ENCODE measurements at places on chromosomes 1 and 21.
A peak's percentile ranks its signal among the peaks of the same experiment; 100 is the strongest.

GRCh38 chr21:46048926-46049889, 48.7 kb upstream of the COL6A2 start:
- DNase-seq = peak; percentile 92

DNA sequence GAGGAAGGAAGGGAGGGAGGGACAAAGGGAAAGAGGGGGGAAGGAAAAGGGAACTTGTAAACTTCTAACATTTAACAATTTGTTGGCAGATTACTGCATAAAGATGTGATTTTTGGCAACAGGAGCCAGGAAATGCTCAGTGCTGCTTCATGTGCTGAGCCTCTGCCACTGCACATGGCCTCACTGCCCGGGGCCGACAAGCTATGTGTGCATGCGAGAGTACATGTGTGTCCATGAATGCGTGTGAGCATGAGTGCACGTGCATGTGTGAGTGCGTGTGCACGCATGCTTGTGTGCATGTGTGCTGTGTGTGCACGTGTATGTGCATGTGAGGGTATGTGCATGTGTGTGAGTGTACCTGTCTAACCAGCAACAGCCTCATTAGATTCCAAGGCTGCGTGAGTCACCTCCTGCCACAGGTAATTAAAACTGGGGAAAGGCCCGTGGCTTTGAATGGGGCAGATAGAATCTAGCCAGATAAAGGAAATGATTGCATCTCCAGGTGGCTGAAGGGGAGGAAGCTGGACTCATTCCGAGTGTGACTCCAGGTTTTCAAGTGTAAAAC, 41.4 kb upstream of the TSPEAR start:
- no peak for DNase-seq

DNA sequence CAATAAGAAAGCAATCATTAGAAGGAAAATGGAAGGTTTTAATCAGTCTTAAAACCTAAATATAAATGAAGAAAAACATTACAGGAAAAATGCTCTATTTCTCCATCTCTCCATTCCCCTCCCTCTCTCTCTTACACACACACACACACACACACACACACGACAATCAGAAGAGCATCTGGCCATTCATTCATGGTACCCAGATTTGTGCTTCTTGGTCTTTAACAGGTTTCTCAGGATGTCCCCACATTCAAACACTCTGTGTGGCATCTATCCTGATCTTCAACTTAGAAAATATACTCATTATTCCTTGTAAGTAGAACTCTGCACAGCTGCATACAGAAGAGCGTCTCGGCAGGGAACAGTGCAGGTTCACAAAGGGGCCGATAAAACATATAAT, 779 bp downstream of the LRRC40 start:
- no peak for DNase-seq

DNA sequence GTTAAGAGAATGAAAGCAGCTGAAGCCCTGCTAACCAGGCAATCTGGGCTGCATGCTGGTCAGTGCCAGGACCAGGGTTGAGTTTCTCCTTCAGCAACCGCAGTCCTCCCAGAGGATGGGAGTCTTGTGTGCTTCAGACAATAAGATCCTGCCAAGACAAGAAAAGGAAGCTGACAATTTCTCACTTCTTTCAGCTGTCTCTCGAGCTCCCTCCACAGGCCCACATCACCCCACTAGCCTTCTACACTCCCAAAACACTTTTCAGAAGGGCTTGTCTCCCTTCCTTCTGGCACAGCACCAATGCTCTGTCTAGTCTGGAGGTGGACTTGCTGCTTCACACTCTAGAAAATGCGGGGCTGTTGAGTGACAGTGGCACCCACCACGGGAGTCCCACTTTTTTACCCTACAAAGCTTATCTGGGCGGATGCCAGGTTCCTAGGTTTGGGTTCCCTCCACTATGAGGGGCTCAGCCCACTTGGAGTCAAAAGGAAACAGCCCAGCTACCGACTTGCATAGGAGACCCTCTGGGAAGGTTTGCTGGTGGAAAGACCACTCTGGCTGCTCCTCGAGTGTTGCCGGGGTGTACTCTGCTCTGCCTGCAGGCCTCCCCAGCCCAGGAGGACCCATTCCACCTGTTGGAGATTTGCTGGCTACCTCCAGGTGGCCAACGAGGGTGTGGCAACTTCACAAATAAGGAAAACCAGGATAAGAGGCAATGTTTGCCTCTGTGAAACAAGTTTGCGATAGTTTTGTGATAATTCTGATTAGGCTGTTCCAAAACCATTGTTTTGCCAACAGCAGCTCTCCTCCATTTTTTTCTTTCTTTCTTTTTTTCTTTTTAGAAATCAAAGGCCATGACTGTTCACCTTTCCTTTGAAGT, 68.9 kb downstream of the TENT5C start:
- no peak for DNase-seq

- no peak for DNase-seq
These were observed 570.5 kb downstream of the MRPL39 start for GRCh38 chr21:25036775-25037174.

DNA sequence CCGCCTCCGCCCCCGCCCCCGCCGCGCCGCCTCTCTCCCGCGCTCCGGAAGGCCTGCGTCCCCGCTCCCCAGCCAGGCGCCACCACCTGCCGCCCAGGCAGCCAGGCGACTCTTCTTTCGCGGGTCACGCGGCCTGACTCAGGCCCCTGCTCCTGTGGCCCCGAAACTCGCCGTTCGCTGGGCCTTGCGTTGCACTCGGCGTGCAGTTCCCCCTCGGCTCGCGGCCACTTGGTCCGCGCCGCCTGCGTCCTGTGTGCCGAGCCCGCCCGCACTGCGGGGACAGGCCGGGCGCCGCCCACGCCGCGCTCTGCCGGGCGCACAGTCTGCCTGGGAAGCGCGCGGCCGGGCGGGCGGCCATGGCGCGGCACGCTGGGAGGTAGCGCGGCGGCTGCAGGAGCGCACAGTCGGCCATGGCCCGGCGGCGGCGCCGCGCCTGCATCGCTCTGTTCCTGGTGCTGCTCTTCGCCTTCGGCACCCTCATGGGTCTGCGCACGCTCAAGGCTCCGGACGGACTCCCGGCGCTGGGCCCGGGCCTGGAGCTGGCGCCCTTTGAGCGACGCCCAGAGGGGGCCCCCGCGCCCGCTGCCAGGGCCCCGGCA, at the start of gene MANEAL:
MANEAL (plus strand) TSS at position 75 of the 599 bp plus-strand sequence; CDS start at position 411, 336 bp downstream.
- DNase-seq = peak; percentile 58

DNA sequence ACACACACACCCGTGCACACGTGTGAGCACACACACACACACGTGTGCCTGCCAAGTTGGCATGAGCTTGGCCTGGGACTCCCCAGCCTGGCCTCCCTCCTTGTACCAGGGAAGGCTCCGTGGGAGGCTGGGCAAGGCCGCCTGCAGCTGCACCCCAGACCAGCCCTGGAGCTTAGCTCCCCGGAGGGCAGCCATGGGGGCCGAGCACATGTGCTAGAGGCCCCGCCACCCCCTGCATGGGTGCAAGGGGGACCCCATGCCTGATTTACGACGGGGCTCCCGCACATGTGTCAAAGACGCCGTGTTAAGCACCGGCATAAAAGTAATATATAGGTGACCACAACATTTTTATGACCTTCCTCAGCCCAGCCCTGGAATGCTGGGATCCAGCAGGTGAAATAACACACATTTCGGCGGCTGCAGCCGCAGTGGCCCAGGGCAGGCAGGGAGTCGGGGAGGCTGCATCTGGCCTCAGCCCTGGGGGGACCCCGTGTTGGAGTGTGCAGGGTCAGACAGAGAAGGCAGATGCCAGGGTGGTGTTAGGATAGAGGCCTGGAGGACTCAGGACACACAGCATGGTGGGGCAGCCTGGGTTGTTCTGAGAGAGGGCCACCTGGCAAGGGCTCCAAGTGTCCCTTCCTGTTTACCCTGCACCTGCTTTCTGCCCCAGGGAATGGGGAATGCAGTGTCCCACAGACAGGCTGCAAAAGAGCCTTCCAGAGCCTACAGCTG, 56.3 kb downstream of the WNT9A start:
- no peak for DNase-seq

DNA sequence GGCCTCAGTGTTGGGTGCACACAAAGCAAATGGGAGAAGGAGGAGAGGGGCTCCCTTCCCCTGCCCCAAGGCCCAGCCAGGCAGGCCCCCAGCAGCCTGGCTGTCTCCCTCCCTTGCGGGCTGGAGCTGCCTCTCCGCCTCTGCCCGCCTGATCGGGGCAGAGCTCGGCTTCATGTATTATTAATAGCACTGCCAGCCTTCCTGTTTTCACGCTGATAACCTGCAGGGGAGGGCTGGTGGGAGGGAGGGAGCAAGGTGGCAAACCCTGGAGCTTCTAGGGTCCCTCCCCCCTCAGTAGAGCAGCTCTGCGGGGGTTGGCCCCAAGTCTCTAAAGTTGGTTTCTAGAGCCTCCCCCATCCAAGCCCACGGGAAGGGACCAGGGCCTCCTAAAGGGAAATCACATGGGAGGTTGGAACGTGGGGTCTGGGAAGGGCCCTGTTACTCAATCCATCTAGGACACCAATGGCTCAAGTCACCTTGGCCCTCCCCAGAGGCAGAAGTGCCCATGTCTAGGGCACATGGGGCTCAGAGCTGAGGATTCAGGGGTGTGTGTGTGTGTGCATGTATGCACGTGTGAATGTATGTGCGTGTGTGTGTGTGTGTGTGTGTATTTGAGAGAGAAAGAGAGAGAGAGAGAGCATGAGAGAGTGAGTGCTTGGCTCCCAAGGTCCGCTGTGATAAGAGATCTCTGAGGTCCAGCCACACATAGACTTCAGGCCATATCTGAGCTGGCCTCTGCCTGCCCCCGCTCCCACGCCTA, 21.8 kb upstream of the POU3F1 start:
- DNase-seq = no peak

DNA sequence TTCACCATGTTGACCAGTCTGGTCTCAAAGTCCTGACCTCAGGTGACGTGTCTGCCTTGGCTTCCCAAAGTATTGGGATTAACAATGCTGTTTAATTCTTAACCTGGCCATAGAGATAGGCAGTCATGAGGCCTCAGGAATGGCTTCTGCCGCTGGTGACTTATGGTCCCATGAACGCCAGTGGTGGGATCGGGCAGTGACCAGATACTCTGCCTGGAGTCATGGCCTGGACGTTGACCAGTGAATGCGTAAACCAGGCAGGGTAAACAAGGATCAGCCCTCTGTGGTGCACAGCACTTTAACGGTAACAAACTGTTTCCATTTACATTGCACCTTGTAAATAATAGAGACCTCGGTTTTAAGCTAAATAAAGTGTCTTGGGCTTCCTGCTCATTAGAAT, 23.0 kb downstream of the MTARC1 start:
- no peak for DNase-seq

DNA sequence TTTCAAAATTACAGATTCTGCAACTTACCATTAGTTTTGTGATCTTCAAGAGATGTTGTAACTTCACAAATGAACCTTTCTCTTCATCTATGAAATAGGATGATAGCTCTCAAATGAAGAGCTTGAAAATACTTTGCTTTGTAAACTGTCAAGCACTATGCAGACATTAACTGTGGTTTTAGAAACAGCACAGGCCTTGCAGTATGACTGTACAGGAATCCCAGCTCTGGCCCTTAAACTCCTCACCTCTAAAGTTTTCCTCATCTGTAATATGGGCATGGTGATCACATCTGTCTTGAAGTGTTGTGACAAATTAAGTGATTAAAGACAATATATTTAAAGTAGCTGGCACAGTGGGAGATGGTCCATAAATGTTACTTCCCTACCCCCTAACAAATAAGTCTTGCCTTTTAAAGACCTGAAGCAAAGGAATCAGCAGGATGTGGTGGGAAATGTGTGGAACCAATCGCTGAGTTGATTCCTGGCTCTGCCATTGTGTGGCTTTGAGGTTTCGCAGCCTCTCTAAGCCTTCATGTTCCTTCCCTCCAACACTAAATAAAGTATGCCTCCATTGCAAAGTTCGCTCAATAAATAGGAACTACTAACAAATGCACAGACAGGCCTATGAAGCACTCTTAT, 5.5 kb upstream of the PTP4A2 start:
- no peak for DNase-seq

DNA sequence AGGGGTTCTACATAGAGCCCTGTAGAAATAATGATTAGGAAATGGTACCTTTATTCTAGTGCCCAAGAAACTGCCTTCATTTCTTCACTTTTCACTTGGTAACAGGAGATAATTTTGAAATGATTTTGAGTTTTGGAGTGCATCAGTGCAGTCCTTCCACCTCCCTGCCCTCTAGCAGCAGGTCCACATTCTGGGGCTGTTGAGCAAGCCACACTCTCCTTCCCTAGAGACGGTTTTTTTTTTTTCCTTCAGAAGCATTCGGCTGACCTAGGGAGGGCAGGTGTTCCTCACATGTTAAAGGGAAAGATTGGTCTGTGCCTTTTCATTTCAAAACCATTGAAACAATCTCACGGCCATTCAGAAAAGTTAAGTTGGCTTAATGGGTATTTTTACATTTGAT, 39.8 kb downstream of the SLC37A1 start:
- no peak for DNase-seq

DNA sequence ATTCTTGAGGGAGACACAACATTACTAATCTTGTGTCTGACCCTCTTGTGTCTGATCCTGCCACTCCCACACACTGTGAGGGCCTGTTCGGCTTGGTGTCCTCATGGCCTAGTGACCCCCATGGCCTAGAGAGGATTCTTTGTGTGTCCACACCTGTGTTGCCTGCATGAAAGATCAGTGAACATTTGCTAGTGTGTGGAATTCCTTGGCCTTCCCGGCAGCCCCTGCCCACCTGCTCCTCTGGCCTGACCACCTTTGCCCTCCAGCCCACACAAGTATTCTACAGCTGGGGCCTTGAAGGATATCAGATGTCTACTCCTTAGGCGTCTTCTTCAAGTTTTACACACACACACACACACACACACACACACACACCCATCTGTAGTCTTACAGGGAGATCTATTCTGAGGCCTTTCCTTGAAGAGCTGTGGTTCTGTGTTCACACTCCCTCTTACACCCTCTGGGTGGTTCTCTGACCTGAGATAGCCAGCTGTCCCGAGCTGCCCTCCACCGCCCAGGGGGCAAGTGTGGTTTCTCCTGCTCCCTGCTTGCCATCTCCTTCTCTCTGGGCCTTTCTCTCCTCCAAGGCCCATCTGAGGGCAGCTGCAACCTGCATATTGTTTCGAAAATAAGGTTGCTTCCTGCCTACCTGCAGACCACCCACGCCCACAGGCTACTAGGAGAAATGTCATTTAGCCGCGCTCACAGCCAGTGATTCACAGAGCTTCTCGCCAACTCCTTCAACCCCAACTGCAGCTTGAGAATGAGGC, 45.4 kb downstream of the CD247 start:
- no peak for DNase-seq

DNA sequence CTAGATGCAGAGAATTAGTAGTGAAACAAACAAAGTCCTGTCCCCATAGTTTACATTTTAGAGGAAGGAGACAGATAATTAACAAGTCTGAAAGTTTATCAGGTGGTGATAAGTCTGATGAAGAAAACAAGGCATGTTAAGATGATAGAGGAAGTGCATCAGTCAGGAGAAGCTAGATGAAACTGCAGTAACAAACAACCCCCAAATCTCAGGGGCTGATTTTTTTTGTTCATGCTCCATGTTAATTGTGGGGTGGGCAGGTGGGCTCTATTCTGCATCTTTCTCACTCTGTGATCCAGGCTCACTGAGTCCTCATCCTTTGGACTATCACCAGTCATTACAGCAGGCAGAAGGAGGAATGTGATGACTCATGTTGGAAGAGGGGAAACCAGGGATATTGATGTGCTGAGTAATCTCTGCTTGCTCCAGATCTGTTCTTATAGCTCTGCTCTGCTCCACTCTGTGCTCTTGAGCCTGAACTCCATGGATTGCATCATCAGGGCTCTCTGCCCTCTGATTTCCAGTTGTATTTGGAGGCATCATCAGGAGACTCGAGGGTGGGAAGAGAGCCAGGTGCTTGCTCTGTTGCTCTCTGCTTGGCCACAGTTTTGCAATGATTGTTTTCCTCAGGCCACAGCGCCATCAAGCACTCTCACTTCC, 166.9 kb downstream of the IER5 start:
- DNase-seq = no peak

GRCh38 chr1:118914379-118915161, 73.6 kb downstream of the TBX15 start:
- no peak for DNase-seq
